ENCODE measurements at places on chromosomes 3 and 15.

DNA sequence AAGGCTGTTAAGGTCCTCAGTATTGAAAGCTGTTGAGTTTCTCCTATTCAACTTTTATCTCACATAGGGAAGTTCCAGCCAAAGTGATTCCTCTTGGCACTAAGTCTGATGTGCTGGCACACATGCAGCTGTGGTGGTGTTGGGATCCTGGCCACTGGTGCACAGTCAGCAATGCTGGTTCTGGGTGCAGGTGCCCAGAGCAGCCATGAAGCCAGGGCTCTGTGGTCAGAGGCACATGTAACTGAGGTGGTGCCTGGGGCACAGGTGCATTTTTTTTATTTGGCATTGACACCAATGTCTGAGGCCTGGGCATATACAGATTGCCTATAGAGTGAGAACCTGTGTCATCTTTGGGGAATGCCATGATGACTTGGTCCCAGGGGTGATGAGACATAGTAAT lies 271.4 kb downstream of the POLQ start:
- no peak for DNase-seq

DNA sequence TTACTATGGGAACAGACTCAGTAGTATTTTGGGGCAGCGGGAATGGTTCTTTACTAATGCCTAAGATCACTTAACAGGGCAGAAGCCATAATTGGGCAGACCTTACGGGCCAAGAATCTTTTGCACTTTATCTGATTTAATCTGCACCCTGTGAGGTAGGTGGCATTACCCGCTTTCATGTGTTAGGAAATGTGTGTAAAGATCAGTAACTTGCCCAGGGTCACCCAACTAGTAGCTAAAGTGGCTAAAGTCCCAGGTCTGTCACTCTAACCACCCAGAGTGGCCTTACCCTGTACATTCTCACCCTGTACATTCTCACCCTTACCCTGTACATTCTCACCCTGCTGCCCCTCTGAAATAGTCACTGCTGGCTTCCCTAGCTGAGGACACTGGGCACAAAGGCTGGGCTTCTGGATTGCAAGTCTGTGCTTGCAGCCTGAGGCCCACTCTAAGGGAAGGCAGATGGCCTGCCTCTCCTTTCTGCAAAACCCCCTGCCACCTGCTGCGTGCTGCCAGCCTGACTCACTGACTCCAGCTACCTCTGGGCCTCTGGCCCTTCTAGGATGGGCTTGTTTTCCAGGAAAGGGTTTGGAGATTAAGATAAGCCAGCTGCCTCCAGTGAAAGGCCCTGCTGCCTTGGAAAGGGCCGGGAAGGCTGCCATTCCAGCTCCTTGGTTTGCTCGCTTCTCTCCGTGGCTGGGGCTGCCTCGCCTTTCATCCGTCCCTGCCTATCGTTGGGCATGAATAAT lies 37.5 kb upstream of the MYZAP start:
- no peak for DNase-seq

GRCh38 chr3:140319739-140320138 lies 358.1 kb upstream of the TRIM42 start:
- DNase-seq: no peak

DNA sequence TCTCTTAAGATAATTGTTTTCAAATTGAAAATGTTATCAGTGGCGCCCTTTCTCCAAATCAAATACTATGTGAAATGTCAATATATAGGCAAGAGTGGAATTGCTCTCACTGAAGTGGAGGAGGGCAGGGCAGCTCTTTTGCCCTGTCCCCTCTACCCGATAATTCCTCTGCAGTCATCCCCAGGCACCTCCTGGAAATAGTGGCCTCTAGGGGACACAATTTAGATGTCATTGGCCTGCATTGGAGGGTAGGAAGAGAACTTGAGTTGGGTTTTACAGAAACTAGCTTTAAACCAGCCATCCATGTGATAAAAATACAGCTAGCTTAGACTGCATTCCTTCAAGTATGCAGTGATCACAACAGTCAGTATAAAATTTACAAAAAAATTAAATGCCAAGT lies 288.9 kb downstream of the EDEM1 start:
- no peak for DNase-seq

Data from activated naive CD8-positive, alpha-beta T cell treated with anti-CD3 and anti-CD28 coated beads, Interleukin-2, amount 50 U/mL, for 24 hours (primary cell).